Neural progenitor cell (in vitro differentiated cells): ENCODE measurements at places on chromosomes 6 and 20. TPM values are rescaled to one million over a fixed set of nuclear protein-coding genes. Genes with fewer than 3 reads are reported as not detected.
A peak's percentile ranks its signal among the peaks of the same experiment; 100 is the strongest.

TDP2 gene
- total RNA-seq, result 31.8 and 49.9 TPM in 2 replicates

DNA sequence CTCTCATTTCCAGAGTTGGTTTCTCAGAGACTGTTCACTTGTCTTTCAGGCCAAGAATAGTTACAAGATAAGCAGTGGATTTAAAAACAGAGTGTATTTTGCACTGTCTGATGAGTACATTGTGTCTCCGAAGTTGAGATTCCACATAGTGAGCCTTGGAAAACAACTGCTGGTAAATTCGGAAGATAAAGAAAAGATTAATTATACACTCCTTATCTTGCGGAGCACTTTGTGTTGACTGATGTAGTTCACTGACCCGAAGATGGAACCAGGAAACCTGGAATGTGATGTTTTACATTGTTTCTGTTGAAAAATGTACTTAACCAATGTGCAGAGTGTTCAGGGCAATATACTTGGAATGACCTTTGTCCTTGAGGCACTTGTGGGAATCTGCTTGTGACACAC, 51.0 kb downstream of the ANKS1A start:
- DNase-seq, result no peak

DNA sequence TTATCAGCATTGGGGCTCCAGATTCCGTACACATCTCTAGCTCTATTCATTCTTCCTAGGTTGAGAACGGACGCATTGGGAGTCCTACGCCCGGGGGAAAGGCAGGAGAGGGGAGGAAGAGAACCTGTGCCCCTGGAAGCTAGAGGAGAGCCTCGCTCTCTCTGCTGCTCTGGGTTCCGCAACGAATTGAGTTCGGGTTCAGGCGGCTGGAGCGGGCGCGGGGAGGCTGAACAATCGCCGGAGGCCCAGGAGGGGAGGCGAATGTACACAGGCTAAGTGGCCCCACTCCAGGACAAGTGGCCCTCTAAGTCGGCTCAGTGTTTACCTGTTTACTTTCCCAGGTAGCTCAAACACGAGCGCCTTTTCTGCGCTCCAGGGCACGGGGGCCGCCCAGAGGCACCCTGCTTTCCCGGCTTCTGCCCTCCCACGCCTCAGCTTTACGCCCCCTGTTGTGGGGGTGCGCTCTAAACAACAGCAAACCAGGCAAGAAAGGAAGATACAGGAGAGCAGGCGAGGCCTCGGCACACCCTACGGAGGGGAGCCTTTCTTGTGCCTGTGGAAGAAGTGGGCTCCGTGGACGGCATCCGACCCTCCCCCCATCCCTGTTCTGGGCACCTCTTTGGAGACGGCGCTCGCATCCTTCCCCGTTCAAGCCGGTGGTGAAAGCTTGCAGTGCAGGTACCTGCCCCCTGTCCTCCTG, 4.6 kb upstream of the NKX2-2 start:
- peak; percentile 13 for DNase-seq

GRCh38 chr6:25788305-25788922, 33.9 kb downstream of the SLC17A4 start:
- peak; percentile 54 for DNase-seq

DNA sequence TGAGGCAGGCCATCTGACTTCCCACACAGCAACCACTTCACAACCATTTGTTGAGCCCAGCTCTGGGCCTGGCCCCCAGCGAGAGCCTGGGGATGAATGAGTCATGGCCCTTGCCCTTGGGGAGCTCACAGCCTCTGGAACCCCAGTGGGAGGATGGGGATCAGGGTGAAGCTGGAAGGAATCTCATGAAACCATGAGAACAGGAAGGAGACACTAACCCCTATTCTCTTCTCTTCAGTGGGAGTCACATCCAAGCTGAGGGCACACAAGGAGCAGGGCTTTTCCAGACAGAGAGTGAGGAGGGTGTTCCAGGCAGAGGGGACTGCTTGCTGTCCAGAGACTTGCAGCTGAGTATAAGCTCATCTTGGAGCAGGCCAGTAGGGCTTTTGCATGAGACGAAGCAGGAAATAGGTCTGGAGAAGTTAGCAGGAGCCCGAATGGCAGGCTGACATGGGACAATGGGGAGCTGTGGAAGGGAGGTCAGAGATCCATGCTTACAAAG, 7.5 kb downstream of the FOXS1 start:
- no peak for DNase-seq

GRCh38 chr20:50347284-50348063, 156.8 kb downstream of the CEBPB start:
- no peak for DNase-seq

ZNF311 gene
- total RNA-seq, result 1.9 and 2.0 TPM in 2 replicates

CBLN4 gene
- not detected in 2 replicates for total RNA-seq

GRCh38 chr6:123380257-123380656, 256.5 kb downstream of the TRDN start:
- peak; percentile 61 for DNase-seq

CALHM5 gene
- 0.07 and 0.09 TPM in 2 replicates for total RNA-seq

GRCh38 chr6:109523478-109523877, 40.5 kb upstream of the ZBTB24 start:
- DNase-seq, result no peak

- peak; percentile 38 for DNase-seq
These were observed 154.0 kb downstream of the THBS2 start for GRCh38 chr6:169099411-169100202.

DNA sequence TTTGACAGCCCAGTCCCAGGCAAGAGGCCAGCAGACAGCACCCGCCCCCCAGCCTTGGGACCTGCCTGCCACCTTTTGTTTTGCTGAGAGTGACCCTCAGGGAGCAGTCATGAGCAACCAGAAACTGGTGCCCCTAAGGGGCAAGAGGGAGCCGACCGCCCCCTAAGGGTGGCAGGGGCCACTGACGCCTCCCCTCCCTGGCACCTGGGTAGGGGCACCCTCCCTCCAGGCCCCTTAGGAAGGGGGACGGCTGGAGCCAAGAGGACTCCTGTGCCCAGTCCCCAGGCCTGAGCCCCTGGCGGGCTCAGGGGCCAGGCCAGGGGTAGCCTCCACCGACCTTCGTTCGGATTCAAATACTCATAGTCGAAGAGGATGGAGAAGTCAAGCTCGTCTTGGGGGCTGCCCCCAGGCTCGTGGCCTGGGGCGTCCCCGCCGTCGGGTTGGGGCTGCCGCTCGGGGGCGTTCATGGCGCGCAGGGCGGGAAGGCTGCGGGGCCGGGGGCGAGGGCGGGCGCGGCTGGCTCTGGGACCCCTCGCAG, 417 bp downstream of the NFATC2 start:
- peak; percentile 57 for DNase-seq

DNA sequence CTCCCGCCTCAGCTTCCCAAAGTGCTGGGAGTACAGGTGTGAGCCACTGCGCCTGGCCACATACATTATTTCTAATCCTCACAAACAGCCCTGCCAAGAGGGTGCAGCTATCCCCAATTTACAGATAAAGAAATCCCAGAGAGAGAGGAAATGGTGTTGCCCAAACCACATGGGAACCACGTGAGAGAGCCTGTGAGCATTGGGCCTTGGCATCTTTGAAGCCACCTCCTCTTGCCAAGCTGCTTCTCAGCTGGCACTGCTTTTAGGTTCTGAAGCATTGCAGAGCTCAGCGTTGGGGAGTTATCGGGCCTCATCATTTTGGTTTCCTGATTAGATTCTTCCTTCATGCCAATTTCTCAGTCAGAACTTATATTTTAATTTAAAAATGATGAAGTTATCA, 80.3 kb downstream of the CTNNBL1 start:
- no peak for DNase-seq

- peak; percentile 70 for DNase-seq
These were observed 17.9 kb upstream of the CCDC170 start for GRCh38 chr6:151475653-151476523.

ANKEF1 gene
- 4.2 and 8.3 TPM in 2 replicates for total RNA-seq

NKAIN4 gene
- 9.7 and 28.4 TPM in 2 replicates for total RNA-seq

DNA sequence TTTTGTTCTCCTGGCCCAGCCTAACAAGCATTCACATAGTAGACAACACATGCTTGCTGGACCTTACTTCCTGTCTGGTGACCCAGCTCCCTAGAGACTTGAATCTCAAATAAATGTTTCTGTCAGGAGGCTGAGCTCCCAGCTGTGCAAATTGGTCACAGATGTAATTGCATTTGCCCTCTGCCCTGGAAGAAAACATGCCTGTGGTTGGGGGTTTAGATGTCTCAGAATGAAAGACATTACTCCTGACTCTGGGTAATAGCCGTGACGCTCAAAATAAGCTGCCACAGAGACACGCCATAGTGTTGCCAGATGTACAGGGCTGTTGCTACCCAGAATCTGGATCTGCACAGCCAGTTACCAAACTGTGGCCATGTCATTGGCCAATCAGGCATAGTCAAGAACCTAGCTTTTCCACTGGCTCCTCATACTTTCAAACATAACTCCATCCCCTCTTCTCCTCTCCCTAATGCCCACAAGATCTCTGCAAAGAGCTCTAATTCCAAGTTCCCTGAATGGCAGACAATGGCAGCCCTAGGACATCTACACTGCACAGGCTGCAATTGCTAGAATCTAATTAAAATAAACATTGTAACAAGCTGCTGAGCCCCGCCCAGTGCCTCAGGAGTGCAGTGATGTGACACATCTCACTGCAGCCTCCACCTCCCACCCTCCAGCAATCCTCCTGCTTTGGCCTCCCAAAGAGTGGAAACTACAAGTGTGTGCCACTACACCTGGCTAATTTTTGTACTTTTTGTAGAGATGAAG, 32.8 kb upstream of the GMPR start:
- DNase-seq, result no peak

GRCh38 chr20:41175201-41175651, 37.9 kb downstream of the PLCG1 start:
- no peak for DNase-seq

HLA-DQB2 gene
- not detected in 2 replicates for total RNA-seq

GRCh38 chr6:157651731-157652490, 171.1 kb upstream of the SNX9 start:
- no peak for DNase-seq

DNA sequence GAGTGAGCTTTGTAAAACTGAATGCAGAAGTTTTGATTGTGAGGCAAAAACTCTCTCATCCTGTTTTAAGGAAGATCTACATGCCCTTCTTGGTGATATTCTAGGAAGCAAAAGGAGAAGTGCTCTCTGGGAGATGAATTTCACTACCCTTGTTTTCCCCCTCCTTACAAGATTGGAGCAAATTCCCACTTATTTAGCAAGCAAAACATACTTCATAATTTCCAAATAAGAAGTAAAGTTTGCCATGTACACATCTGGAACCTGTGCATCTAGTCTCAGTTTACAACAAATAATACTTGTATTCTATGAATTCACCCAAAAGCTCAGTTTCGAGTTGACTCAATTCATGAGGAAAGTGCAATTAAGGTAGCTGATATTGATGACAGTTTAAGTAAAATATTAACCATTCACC, 27.6 kb upstream of the IFNGR1 start:
- DNase-seq, result no peak

- DNase-seq, result no peak
These were observed 8.6 kb downstream of the IP6K3 start for GRCh38 chr6:33738153-33738552.
